ENCODE measurements at places on chromosomes 12 and 14.

DNA sequence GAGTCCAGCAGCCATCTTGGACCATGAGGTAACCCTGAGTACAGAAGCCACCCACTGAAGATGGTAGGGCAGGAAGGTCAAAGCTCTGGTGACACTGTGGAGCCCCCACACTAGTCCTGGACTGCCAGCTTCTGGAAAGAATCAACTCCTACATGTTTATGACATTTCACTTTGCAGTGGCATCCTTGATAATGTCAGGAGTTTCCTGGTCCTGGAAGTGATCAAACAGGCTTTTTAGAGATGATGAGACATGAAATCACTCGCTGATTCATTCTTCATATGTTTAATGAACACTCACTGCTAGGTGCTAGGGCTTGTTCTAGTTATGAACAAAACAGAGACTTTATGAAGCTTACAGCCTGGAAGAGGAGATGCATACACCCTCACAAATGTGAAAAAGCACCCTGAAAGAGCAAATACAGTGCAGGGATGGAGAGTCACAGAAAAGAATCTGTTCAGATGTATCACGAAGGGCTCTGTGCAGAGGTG is 15.8 kb upstream of the HNF1A start:
- DNase-seq, result no peak

- no peak for DNase-seq
Observed at GRCh38 chr14:90985601-90986242, 74.7 kb downstream of the RPS6KA5 start.

DNA sequence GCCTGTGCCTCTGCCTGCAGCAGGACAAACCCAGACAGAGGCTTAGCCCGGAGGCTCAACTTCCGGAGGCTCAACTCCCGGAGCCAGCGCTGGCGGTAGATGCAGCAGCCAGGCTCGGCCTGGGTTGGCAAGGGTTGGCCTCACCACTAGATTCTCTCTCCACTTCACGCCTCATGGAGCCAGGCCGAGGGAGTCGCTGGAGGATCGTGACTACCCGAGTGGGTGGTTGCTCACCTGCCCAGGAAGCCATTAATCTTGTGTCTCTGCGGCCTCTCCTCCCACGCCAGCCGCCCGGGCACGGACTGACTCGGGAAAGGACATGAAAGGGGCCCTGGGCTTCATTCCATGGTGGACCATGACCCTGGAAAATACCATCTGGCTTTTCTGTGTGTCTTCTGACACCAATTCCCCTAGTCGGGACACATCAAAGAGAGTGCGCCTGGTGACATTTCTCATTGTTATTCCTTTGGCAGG is 20.8 kb downstream of the ESRRB start:
- no peak for DNase-seq

GRCh38 chr12:57367121-57367520 is 63.7 kb downstream of the R3HDM2 start:
- DNase-seq, result no peak

DNA sequence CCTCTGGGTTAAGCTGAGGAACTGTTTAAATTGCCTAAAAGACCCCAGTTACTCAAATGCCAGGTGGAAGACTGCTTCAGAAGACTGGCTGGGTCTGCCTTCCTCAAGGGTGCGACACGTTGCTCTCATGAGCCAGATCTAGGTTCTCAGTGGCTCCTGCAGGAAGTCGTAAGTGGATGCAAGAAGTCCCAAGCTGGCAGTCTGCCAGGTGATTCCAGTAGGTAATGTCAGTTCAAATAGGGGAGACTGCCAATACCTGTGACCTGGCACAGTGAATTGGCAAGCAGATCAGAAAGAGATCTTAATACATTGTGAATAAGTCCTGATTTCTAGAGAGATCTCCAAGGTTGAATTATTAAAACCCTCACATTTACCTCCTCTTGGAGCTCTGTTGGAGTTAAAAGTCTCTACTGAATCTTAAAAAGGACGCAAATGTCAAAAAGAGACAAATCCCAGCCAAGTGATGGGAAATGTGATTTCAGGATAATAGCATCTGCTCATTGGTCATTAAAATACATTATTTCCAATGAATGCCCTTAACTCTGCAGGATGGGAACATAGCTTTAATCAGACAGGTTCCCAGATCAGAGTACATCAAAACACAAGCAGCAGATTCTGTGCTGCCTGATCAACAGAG is 98.8 kb upstream of the FRMD6 start:
- DNase-seq, result no peak

DNA sequence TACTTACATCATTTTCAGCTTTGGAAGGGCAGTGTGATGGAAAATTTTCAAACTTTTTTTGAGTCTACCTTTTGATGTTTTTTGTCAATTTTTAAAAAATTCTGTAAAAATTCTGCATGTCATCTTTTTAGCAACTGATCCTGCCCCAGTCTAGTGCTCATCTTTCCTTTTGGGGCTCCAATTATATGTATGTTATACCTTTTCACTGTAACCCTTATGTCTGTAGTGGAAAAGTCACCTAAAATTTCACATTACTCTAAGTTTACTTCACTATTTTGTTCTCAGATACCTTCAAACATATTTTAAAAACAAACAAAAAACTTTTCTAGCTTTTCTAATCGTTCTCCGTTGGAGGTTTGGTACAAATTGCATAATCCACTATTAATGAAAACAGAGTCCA is 32.5 kb upstream of the MYRFL start:
- DNase-seq, result no peak

GRCh38 chr14:32413967-32414640 is 85.0 kb downstream of the AKAP6 start:
- no peak for DNase-seq

DNA sequence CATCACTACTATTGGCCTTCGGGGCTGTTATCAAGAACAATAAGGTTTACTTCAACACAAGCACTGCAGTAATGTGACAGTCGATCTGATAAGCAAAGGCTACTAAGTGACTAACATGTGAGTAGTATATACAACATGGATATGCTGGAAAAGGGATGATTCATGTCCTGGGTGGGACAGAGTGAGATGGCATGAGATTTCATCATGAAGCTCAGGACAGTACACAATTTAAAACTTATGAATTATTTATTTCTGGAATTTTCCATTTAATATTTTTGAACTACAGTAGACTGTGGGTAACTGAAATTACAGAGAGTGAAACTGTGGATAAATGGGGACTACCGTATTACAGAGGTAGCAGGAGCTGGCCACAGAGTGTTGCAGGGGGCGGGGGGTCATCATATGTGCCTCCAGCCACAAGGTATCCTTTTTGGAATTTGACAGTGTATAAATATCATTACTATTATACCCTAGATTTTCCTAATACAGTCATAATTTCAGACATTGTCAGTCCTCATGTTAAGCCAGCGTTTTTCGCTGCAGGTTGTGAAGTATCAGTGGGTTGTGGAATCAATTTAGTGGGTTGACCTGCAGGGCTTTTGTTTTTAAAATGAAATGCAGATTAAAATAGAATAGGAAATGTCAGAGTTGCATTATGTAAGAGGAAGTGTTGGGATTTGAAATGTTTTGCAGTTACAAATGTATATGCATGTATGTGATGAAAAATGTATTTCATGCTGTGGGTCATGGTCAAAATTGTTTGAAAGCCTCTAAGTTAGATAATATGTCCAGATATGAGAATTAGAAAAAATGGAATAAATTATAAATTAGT is 148.0 kb upstream of the NUDT4 start:
- no peak for DNase-seq

All from stimulated activated CD4-positive, alpha-beta T cell treated with anti-CD3 and anti-CD28 coated beads, TNF-alpha, amount 100 ng/mL, for 1 hour (primary cell).